ENCODE measurements at places on chromosomes 4 and X.

DNA sequence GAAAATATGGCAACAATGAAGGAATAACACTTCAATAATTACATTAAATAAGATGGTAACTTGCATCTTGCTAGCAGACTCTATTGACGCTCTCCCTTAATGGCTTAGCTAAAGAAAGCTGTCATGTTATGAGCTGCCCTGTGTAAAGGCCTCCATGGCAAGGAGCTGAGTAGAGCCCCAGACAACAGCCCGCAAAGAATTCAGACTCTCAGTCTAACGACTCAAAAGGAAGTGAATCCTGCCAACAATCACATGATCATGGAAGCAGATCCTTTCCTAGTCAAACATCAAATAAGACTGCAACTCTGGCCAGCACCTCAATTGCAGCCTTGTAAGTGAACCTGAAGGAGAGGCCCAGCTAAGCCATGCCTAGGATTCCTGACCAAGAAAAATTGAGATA lies 157.6 kb downstream of the MAB21L2 start:
- no peak for DNase-seq

- DNase-seq = no peak
Observed at GRCh38 chrX:48520976-48521352, 644 bp upstream of the EBP start.

GRCh38 chrX:31036895-31037294 lies 34.9 kb downstream of the FTHL17 start:
- no peak for DNase-seq

- no peak for DNase-seq
Observed at GRCh38 chr4:184310881-184311709, 93.4 kb upstream of the ENPP6 start.

DNA sequence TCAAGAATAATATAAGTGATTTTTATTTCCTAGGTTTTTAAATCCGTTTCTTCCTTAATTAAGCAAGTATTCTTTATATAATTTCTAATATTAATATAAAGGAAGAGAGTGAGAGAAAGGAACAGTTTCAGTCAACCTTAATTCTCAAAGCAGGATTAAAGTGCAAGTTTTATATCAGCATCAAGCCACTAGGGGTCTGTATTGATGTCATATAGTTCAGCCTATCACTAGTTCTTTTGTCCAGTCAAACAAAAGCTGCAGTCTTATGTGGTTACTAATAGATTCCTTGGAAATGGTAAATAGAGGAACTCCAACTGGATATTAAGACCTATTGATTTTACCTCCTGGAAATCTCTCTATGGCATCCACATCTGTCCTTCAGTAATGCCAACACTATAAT lies 82.0 kb downstream of the NAP1L3 start:
- no peak for DNase-seq

GRCh38 chr4:155973639-155974475 lies 20.2 kb upstream of the CTSO start:
- DNase-seq = no peak

DNA sequence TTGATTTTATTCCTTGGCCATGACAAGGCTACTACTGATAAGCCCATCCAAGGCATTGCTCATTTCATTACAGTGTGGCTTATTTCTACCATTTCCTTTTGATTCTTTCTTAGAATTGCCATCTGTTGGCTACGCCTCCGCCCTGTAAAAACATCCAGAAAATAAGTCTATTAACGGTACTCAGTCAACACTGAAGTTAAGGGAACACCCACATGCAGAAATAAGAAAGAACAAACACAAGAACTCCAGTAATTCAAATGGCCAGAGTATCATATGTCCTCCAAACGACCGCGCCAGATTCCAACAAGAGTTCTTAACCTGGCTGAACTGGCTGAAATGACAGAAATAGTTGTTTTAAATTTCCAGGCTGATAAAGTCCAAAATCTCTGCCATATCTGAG lies 90.3 kb downstream of the CXXC4 start:
- DNase-seq = no peak

DNA sequence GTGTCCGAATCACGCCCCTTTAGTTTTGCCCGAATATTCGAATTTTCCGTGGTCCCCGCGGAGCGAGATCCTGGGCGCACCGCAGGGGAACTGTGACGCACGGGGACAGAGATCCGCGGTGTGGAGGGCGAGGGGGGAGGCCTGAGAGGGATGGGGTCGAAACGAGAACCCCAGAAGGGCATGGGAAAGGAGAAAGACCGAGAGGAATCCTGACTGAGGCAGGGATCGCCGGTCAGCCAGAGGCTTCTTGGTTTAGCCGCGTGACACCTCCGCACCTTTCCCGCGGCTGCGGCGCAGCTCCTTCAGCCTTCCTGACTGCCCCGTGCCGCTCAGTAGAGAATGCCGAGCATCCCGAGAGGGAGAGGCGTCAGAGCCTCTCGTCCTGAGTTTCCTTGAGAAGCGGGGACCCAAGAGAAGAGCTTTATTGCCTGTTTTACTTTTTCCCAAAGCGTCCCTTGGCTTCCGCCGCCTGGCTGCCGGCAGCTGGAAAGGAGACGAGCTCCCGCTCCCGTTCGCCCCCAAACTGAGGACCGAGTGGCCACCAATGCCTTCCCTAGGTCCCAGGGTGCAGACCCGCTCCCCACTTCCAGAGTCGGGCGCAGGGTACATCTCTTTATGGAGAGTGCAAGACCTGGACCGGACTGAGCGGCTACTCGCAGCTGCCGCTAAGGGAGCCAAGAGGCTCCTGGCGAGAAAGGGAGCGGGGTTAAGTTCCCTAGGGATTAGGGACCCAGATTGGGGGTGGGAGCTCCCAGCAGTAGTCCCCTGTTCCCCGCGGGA lies 911 bp upstream of the GPR50 start:
- DNase-seq = no peak

DNA sequence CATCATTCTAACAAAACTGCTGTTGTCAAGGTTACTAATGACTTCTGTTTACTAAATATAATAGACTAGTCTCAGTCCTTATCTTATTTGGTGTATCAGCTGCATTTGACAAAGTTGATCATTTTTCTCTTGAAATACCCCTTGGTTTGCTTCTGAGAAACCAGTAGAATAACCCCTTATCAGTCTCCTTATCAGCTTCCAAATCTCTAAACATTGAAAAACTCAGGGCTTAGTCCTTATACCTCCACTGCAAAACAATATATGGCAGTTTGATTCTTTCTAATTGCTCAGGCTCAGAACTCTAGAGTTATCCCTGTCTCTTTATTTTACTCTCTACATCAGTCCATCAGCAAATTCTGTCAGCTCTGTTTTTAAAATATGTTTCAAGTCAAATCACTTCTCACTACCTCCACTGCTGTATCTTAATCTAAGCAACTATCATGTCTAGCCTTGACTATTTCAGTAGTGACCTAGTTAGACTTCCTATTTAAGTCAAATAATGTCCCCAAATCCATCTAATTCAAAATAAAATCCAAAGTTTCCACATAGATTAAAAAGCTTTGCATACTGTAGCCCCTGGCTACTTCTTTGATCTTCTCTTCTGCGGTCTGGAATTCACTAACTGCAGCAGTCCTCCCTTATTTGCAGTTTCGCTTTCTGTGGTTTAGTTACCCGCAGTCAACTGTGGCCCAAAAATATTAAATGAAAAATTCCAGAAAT lies 87.1 kb upstream of the NPNT start:
- DNase-seq = no peak

- no peak for DNase-seq
Observed at GRCh38 chr4:123952530-123953274, 556.1 kb downstream of the SPRY1 start.

DNA sequence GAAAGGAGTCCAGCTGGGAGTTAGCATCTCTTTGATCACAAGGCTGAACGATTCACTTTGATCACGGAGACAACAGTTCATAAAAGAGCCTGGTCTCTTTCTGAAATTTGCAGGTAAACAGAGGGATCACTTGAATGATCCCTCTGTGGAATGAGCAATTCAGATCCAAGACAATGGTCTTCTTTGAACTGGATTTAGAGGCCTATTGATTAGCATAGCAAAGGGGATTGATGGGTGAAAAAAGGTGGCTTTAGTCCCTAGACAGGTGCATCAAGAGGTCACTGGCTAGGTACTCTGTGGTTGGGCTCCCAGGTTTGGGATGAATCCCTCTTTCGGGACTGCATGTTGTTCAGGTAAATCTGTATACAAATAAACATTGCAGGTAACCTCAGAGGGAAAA lies 223.8 kb upstream of the TAPT1 start:
- DNase-seq = no peak

- DNase-seq = no peak
Observed at GRCh38 chrX:154488336-154489075, 1.9 kb downstream of the SLC10A3 start.

DNA sequence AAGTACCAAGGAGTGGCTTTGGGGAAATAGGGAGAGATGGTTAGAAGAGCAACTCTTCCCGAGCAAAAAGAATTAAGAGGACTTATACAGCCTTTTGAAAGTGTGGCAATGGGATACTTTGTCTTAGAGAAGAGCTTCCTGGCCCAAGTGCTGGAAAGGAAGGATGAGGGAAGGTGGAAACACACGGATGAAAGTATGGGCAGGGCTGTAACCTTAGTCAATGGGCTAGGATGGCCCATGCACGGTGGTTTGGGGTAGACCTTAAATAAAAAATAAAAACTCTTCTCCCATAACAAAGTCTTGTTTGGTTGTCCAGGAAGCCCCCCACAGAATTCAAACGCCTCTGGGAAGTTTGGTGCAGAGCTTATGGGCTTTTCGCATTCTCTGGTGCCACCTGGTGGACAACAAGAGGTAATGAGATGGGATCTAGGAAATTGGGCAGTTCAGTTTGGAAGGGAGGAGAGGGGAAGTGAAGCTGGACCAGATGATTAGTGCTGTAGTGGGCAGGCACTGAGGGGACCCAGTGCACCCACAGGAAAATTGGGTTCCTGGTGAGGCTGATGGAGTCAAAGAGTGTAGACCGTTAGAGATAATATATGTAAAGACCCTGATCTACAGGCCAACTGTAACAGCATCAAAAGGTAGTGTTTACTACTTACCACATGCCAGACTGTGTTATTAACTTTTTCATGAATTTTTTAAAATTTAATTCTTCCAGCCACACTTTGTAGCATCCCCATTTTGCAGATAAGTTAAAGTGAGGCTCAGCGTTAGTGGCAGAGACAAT lies 13.8 kb upstream of the ENOX2 start:
- DNase-seq = peak; percentile 26

DNA sequence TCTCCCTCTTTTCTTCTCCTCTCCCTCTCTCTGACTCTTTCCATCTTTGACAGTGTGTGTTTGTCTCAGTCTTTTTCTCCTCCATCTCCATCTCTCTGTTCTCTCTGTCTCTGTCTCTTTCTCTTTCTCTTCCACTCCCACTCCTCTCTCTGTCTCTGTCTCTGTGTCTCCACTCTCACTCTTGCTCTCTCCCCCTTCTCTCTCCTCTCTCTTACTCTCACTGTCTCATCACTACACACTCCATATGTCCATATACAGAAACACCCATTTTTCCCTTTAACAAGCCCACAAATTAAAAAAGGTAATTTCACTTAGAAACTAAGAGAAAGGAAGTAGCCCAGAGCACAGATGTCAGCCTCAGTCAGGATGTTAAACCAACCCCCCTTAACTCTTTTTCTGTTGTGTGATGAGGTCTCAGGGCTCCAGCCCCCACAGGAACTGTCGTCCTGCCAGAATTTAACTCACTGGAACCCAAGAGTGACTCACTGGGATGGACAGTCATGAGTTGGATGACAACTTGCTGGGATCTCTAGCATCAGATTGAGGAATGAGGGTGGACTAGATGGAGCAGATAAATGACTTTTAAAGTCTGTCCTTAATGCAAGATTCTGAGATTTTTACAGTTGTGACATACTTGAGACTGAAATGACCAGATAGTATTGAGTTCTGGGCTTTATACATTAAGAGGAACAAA lies 27.5 kb downstream of the OTUD6A start:
- no peak for DNase-seq

- no peak for DNase-seq
Observed at GRCh38 chr4:68724426-68724825, 54.0 kb upstream of the UGT2B15 start.

DNA sequence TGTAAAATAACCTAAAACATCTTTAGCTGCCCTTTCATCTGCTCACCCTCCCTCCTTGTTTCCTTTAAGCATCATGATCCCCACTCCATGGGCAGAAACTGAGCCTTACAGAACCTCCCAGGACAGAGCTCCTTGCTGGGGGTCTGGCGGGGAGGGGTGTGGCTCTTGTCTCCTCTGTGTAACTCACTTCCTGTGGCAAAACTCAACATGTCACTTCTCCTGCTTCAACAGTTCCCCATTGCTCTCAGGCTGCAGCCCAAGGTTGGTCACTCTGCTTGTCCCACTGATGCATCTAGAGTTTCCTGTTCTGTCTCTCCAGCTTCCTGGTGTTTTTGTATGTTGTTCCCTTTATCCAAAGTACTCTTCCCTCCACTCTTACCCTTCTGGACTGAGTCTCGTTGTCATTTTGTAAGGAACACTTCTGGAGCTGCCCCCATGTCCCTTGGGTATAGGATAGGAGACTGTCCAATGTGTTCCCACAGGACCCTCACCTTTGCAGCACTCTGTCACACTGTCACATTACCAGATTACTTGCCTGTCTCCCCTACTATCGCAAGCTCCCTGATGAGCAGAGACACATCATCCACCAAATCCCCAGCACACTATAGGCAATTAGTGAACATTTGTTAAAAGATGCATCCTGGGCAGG lies 19.6 kb downstream of the TMEM31 start:
- no peak for DNase-seq

DNA sequence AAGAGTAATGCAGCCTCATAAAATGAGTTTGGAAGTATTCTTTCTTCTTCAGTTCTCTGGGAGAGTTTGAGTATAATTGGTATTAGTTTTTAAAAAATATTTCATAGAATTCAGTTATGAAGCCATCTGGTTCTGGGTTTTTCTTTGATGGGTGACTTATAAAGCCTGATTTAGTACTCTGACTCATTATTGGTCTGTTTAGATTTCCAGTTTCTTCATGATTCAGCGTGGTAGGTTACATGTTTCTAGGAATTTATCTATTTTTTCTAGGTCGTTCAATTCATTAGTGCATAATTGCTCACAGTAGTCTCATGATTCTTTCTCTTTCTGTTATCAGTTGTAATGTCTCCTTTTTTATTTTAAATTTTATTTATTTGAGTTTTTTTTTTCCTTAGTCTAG lies 111.2 kb downstream of the CEP44 start:
- no peak for DNase-seq

DNA sequence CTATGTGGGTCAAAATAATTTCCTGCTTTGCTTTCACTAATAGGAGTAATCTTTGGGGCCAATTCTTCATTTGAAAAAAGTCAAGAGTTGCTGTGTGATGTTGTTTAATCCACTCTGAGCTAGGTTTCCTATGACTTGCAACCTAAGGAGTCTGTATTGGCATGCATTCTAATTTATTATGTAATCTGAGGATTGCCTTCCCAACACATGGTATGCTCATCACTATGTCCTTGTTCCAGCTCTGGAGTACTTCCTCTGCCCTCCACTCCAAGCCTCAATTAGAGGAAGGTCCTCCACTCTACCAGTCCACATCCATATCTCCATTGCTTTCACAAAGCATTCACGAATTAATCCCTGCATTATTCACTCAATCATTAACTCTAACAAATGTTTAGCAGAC lies 56.1 kb downstream of the PPP3CA start:
- DNase-seq = no peak

DNA sequence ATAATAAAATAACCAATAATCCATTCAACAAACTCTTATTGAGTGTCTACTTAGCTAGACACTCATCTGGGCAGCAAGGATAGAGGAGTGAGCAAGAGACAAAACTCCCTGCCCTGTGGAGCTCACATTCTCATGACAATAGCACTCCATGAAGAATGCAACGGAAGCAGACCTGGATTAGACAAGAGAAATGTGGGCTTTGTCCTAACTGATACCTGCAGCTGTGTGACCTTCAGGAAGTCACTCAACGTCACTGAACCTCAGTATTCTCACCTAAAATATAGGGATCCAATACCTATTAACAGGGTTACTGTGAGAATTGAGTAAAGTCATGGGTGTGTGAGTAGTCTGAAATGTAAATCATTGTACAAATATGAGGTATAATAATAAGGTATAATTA lies 61.2 kb downstream of the NDNF start:
- no peak for DNase-seq

All from activated CD4-positive, alpha-beta T cell treated with anti-CD3 and anti-CD28 coated beads for 4 hours (primary cell).